ENCODE measurements at places on chromosomes 11 and 22. TPM values are rescaled to one million over a fixed set of nuclear protein-coding genes. Genes with fewer than 3 reads are reported as not detected.

Gene CHST1
- not detected for total RNA-seq

- peaks cover 12% of the 10 kb centered on the region for H3K36me3 ChIP-seq
- no peak overlapping the region for H3K27ac ChIP-seq
- H3K4me1 ChIP-seq: no peaks in the 10 kb centered on the region
Measured at GRCh38 chr11:77789731-77790476, 30.6 kb downstream of the RSF1 start.

GRCh38 chr22:50016308-50016987 lies 3.9 kb upstream of the IL17REL start:
- H3K36me3 ChIP-seq: no peaks in the 10 kb centered on the region
- no peak for DNase-seq
- no peak overlapping the region for H3K4me3 ChIP-seq

DNA sequence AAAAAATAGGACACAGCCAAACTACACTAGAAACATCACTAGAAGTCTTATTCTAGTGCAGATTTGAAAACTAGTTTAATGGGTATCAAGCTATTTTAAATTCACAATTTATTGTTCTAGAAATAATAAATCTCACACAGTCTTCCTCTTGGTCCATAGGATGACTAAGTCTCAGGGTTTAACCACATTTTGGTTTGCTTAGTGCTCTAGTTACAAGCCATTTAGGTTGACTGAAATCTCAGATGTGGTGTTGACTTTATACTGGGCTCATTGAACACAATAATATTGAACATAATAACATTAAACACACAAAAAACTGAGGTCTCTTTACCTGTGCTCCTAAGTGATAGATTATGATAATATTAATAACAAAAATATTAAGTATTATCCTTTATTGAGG lies 760.3 kb upstream of the CCDC179 start:
- H3K4me1 ChIP-seq: no peaks in the 10 kb centered on the region
- no peak overlapping the region for H3K4me3 ChIP-seq
- no peaks in the 10 kb centered on the region for H3K27me3 ChIP-seq
- no peaks in the 10 kb centered on the region for H3K36me3 ChIP-seq
- no peak overlapping the region for H3K27ac ChIP-seq

Gene MUC2
- not detected for total RNA-seq

Gene SEPTIN3
- 0.08 TPM for total RNA-seq

DNA sequence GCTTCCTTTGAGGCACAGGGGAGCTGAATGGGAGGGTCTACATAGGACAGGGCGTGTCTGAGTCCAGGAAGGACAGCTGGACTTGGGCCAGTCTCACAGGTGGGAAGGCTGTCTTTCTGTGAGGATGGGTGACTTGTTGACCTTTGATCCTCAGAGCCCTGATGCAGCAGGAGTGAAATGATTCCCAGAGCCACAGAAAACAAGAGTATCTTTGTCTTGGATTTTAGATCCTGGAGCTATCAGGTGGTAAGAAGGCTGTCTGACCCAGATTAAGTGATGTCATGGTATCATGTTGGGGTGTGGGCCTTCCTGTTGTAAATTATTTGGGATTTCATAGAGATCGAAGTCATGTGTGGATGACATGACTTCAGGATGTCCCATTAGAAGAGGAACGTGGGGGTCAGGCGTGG lies 15.0 kb downstream of the PTPRJ start:
- H3K27me3 ChIP-seq: no peaks in the 10 kb centered on the region
- no peaks in the 10 kb centered on the region for H3K36me3 ChIP-seq
- no peak overlapping the region for H3K4me3 ChIP-seq
- no peak overlapping the region for H3K27ac ChIP-seq
- no peak for DNase-seq

Gene PTPRCAP
- total RNA-seq: 194 TPM

- no peak overlapping the region for H3K4me3 ChIP-seq
- H3K27me3 ChIP-seq: no peaks in the 10 kb centered on the region
- peaks cover 9% of the 10 kb centered on the region for H3K4me1 ChIP-seq
- H3K27ac ChIP-seq: no peak overlapping the region
- H3K36me3 ChIP-seq: no peaks in the 10 kb centered on the region
Measured at GRCh38 chr11:13917264-13917663, 45.3 kb upstream of the SPON1 start.

Data from naive thymus-derived CD4-positive, alpha-beta T cell (primary cell).